ENCODE measurements at places on chromosomes 4 and X. TPM values are rescaled to one million over a fixed set of nuclear protein-coding genes. Genes with fewer than 3 reads are reported as not detected.

The ASB11 gene
- total RNA-seq = not detected

DNA sequence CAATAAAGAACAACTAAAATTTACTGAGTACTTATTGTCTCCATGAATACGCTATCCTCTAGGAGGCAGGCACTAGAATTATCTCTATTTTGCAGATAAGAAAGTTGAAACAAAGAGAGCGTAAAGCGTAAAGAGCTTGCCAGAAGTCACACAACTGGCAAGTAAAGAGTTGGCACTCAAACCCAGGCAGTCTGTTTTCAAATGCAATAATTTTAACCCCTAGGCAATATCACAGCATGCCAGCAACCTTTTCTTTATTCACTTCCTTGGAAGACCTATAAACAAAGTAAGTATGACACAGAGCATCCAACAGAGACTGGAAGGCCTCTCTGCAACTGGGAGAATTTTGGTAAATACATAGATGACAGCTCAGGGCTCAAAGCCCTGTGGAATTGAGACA, 23.2 kb upstream of the AMELX start:
- H3K36me3 ChIP-seq = no peaks in the 10 kb centered on the region
- no peak overlapping the region for H3K27ac ChIP-seq
- H3K4me1 ChIP-seq = peaks cover 81% of the 10 kb centered on the region
- no peaks in the 10 kb centered on the region for H3K27me3 ChIP-seq

The KLHL2 gene
- total RNA-seq = 12.3 TPM

DNA sequence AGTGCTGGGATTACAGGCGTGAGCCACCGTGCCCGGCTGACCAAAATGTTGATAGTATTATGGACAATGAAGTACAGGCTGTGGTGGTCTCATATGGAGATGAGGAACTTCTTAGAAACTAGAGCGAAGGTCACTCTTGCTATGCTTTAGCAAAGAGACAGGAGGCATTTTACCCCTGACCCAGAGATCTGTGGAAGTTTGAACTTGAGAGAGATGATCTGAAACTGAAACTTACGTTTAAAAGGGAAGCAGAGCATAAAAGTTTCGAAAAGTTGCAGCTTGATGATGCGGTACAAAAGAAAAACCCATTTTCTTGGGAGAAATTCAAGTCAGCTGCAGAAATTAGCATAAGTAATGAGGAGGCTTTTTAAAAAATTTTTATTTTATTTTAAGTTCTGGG, 8.5 kb upstream of the CTAG2 start:
- DNase-seq = no peak
- no peaks in the 10 kb centered on the region for H3K36me3 ChIP-seq
- H3K4me3 ChIP-seq = no peak overlapping the region
- H3K27ac ChIP-seq = no peak overlapping the region
- no peaks in the 10 kb centered on the region for H3K4me1 ChIP-seq

DNA sequence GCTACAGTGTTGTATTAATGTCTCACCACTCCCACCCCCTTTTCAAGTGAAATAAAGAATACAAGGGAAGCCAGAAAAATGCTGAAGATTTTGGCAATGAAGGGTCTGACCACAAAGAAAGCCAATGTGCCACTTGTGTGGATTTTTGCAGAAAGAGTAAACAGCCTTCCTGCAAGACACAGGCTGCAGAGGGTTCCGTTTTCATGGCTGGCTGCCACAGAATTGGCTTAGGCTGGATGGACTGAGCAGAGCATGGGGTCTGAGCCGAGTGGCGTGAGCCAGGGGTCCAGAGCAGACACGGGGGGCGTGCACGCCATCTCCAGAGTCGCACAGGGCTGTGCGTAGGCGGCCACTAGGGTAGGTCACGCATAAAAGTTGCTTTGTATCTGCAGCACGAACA, 69.2 kb downstream of the MTNR1A start:
- no peaks in the 10 kb centered on the region for H3K36me3 ChIP-seq
- H3K4me3 ChIP-seq = peak overlapping the region; percentile 79
- H3K4me1 ChIP-seq = peaks cover 10% of the 10 kb centered on the region
- H3K27ac ChIP-seq = no peak overlapping the region
- peaks cover 11% of the 10 kb centered on the region for H3K27me3 ChIP-seq

GRCh38 chr4:113575401-113575800, 186.1 kb downstream of the CAMK2D start:
- H3K27me3 ChIP-seq = peaks cover 1% of the 10 kb centered on the region
- H3K27ac ChIP-seq = peak overlapping the region; percentile 59
- H3K4me1 ChIP-seq = peaks cover 72% of the 10 kb centered on the region
- H3K36me3 ChIP-seq = peaks cover 42% of the 10 kb centered on the region

The GPRASP1 gene
- total RNA-seq = 1.00 TPM

The MAGEC3 gene
- 0.20 TPM for total RNA-seq

The APOOL gene
- total RNA-seq = 21.3 TPM

The MMRN1 gene
- total RNA-seq = not detected

DNA sequence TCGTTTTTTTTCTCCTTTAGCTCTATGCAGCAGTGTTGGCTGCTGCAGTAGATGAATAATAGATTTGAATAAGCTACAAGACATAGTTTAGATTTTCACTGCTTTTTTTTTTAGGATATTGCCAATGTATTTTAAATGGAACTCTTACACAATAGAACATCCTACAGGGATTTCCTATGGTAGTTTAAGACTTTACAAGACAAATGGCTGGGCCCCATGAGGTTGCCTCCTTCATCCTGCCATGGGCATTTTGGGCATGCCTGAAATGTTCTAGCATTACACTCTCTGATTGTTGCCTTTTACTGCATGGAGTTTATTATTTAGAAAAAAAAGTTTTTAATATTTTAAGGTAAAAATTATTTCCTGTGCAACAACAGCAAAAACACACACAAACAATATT, 74.5 kb downstream of the MID1 start:
- no peak for DNase-seq
- no peak overlapping the region for H3K4me3 ChIP-seq
- H3K36me3 ChIP-seq = no peaks in the 10 kb centered on the region
- H3K4me1 ChIP-seq = peaks cover 30% of the 10 kb centered on the region
- H3K27me3 ChIP-seq = no peaks in the 10 kb centered on the region
- no peak overlapping the region for H3K27ac ChIP-seq

The GLUD2 gene
- total RNA-seq = 0.37 TPM

The HDX gene
- 2.0 TPM for total RNA-seq

The JCHAIN gene
- total RNA-seq = 0.32 TPM

The UPF3B gene
- 5.6 TPM for total RNA-seq

The PABPC1L2A gene
- not detected for total RNA-seq

DNA sequence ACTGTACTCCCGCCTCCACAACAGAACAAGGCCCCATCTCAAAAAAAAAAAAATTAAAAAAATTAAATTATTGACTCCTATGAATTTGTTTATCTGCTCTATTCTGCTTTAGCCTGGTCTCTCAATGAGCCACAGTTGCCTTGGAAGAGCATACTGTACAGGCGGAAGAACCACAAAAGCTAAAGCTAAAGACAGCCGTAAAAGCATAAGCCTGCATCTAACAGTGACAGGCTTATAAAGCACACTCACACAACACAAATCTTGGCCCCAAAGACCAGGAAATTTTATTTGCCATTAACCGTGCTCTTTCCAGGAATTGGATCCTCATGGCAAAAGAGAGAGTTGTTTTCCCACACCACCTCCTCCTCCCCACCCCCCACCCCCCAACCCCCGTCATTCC, 53.5 kb upstream of the KLF3 start:
- H3K36me3 ChIP-seq = no peaks in the 10 kb centered on the region
- H3K4me1 ChIP-seq = no peaks in the 10 kb centered on the region
- H3K27ac ChIP-seq = no peak overlapping the region
- H3K27me3 ChIP-seq = peaks cover 10% of the 10 kb centered on the region

DNA sequence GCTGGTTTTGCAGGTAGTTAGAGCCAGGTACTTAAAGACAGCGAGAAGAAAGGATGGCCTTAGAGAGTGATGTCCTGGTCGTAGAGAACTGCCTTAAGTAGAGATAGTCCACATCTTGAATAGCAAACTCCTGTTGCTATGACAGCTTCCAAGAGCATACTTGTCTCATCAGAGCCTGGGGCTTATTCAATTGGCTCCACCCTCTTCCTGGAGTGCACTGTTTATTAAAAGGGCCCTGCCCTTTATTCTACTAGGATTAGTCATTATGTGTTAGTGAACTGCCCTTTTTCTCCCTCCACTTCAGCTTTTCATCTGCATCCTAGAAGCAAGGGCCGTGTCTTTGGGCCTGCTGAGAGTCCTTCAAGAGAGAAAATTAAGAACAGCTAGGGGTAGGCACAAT, 94.5 kb upstream of the EOLA2 start:
- peak; percentile 80 for DNase-seq
- peaks cover 54% of the 10 kb centered on the region for H3K4me1 ChIP-seq
- H3K36me3 ChIP-seq = peaks cover 19% of the 10 kb centered on the region
- peak overlapping the region; percentile 93 for H3K27ac ChIP-seq
- H3K4me3 ChIP-seq = peak overlapping the region; percentile 71

- peak overlapping the region; percentile 42 for H3K4me3 ChIP-seq
- no peak for DNase-seq
- H3K4me1 ChIP-seq = peaks cover 42% of the 10 kb centered on the region
- H3K27me3 ChIP-seq = no peaks in the 10 kb centered on the region
These were observed 7.4 kb upstream of the SMS start for GRCh38 chrX:21933077-21933476.

The MCUB gene
- total RNA-seq = 13.5 TPM

DNA sequence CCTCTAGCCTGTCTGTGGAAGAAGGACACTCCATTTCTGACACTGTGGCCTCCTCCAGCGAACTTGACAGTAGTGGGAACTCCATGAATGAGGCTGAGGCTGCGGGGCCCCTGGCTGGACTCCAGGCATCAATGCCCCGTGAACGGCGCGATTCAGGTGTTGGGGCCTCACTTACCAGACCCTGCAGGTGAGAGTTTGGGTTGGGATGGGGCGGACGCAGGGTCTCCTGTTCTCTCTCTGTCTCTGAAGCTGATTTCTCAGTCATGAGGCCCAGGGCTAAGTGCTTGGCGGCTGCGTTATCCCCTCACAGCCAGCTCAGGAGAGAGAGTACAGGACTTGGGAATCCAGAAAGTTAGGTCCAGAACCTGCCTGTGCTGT, 71.0 kb downstream of the STARD8 start:
- no peak overlapping the region for H3K4me3 ChIP-seq
- H3K27me3 ChIP-seq = peaks cover 1% of the 10 kb centered on the region
- H3K4me1 ChIP-seq = no peaks in the 10 kb centered on the region
- no peak overlapping the region for H3K27ac ChIP-seq

The PIN4 gene
- total RNA-seq = 3.1 TPM

- DNase-seq = no peak
- peak overlapping the region; percentile 47 for H3K27ac ChIP-seq
- H3K4me3 ChIP-seq = peak overlapping the region; percentile 83
- peaks cover 66% of the 10 kb centered on the region for H3K4me1 ChIP-seq
These were observed 134.7 kb downstream of the PALLD start for GRCh38 chr4:168631241-168632162.

The SPATA4 gene
- total RNA-seq = 0.41 TPM

DNA sequence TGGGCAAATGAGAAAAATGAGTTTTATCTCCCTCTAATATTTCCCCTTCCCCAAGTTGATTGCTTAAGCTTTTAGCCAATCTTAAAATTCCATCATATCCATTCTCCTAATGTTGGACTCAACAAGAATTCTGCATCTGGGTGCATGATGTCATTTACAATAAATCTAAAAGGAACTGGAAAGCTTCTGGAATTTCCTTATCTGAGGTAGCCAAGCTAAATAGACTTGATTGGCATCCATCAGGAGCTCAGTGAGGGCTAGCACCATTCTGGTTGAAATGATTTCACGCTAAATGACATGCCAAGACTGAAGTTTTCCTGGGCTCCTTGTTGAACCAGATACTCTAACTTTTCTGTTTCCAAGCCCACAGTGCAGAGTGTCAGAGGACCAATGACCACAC, 110.3 kb upstream of the SCML1 start:
- no peaks in the 10 kb centered on the region for H3K27me3 ChIP-seq
- H3K4me1 ChIP-seq = no peaks in the 10 kb centered on the region
- H3K27ac ChIP-seq = no peak overlapping the region

The KLHL4 gene
- not detected for total RNA-seq

The MAGEC1 gene
- total RNA-seq = not detected

The TEX13C gene
- not detected for total RNA-seq

DNA sequence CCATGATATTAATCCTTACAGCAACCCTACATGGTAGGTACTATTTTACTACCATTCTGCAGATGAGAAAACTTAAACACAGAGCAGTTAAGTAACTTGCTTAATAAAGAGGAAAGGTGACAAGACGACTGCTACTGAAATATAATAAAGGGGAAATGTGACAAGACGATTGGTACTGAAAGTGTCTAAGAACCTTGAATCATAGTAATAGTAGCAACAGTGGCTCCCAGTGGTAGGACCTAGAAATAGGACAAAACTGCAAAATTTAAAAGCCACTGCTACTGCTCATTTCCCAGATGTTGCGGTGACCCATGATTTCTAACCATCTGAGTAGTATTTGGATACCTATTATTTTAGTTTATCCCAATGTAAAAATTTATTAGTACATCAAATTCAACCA, 89.5 kb downstream of the TASL start:
- no peak overlapping the region for H3K27ac ChIP-seq
- H3K27me3 ChIP-seq = no peaks in the 10 kb centered on the region
- DNase-seq = no peak
- H3K36me3 ChIP-seq = no peaks in the 10 kb centered on the region
- H3K4me1 ChIP-seq = no peaks in the 10 kb centered on the region

DNA sequence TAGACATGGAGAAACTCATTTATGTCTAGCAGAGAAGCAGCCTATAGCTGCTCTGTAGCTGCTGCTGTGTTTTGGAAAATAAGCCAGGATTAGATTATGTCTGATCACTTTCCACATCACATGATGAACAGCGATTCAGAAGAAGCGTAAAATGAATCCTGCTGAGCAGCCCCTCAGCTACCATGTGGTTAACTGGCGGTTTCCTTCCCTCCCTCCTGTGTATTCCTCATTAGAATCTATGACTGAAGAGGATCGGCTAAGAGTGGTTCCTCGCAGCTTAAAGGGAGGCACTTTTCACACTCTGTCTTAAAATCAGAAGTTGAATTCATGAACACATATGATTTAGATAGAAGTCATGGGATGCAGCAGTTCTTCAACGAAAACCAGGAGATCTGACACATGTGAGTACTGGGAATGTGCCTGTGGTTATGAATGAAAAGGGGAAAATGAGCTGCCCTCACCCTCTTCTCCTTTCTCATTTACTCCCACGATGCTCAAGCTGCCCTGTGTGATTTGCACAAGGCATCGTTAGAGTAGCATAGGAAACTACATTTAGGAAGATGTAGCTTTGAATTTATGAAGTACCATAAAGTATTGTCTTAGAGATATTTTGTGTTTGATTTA, at the start of gene PPEF1:
TSS of gene PPEF1 (plus strand) at position 220 of the 624 bp plus-strand sequence. CDS start at position 356, 136 bp downstream.
- peaks cover 3% of the 10 kb centered on the region for H3K27me3 ChIP-seq
- no peak within 1 kb of the TSS for H3K27ac ChIP-seq
- no peak within 1 kb of the TSS for H3K4me3 ChIP-seq
- DNase-seq = no peak
- H3K36me3 ChIP-seq = no peaks in the 10 kb centered on the region

GRCh38 chr4:41748074-41748570, 403 bp downstream of the PHOX2B start:
- peaks cover 5% of the 10 kb centered on the region for H3K4me1 ChIP-seq
- no peak for DNase-seq
- no peak overlapping the region for H3K27ac ChIP-seq
- H3K27me3 ChIP-seq = peaks cover 85% of the 10 kb centered on the region

- H3K36me3 ChIP-seq = no peaks in the 10 kb centered on the region
- H3K27ac ChIP-seq = peak within 1 kb of the TSS; percentile 95
- peaks cover 31% of the 10 kb centered on the region for H3K4me1 ChIP-seq
- no peaks in the 10 kb centered on the region for H3K27me3 ChIP-seq
- DNase-seq = peak; percentile 77
- H3K4me3 ChIP-seq = peak within 1 kb of the TSS; percentile 87
These were observed at the start of gene ATP11C for GRCh38 chrX:139932901-139933796. Gene ATP11C, minus strand, starts transcription at chrX:139933053. Its CDS starts 1,011 bp downstream, at chrX:139932042.

GRCh38 chr4:77157859-77158486, 966 bp downstream of the CCNG2 start:
- H3K4me1 ChIP-seq = peaks cover 35% of the 10 kb centered on the region
- peak; percentile 77 for DNase-seq
- H3K4me3 ChIP-seq = peak overlapping the region; percentile 94
- peaks cover 3% of the 10 kb centered on the region for H3K27me3 ChIP-seq
- peaks cover 17% of the 10 kb centered on the region for H3K36me3 ChIP-seq
